Non-pigmented ciliary epithelial cell (primary cell): ENCODE measurements at places on chromosomes 5 and 9.
A peak's percentile ranks its signal among the peaks of the same experiment; 100 is the strongest.

DNA sequence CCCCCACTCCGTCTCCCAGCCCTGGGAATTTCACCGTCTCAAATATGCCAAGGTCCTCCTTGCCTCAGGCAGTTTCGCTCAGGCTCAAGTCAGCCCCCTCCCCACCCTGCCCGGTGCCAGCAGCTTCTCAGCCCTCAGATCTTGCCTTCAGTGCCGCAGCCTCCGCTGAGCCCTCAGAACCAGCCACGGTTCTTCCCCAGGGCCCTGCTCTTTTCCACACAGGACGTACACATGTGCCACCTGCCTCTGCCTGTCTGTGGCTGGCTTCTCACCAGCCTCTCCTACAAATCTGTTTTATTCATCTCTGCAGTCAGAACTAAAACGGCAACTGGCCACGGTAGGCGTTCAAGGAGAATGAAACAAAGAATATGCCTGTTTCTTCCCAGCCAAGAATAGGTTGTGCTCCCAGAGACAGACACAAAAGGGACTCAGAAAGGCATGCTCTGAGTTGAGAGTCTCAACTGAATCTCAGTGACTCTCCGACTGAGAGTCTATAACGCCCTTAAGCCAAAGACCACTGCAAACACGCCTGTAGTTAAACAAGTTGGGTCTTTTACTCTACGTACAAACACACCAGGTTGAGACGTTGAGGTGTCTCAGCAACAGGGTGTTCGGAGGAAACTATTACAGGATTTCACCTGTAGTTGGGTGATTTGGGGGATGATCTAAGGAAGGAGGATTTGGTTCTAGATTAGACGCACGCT, 10.6 kb upstream of the GRIN1 start:
- DNase-seq = no peak

- DNase-seq = no peak
These were observed 26.0 kb downstream of the SGTB start for GRCh38 chr5:65695896-65696295.

DNA sequence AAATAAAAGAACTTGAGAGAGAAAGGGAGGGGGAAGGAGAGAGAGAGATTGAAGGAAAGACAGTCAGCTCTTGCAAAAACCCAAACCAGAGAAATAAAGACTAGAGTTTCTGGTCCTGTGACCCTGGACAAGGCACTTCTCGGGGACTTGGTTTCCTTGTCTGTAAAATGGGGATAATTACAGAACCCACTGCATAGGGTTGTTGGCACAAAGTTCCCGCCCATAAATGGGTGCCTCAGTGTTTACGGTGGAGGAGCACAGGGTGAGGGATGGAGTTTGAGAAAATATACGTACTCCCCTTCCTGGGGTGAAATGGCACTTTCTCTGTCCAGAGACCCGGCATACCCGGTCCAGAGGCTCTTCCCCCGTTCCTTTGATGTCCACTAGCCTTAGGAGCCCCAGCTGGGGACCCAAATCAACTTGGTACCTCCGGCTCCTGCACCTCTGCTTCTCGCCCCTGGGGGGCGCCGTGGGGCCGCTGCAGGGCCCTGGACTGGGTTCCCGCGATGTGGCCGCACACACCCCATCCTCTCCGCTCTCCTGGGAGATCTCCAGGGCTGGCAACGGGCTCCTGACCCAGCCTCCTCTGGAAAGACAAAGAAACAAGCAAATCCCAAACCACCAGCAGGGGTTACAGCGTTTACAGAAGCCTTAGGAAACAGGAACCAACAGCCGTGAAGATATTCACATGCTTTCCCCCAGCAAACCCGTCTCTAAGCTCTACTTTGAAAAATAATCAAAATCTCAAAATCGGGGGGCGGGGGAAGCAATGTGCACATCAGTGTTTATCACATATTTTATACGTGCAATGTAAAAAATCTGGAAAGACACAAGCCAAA, 26.3 kb downstream of the PTGES start:
- no peak for DNase-seq

DNA sequence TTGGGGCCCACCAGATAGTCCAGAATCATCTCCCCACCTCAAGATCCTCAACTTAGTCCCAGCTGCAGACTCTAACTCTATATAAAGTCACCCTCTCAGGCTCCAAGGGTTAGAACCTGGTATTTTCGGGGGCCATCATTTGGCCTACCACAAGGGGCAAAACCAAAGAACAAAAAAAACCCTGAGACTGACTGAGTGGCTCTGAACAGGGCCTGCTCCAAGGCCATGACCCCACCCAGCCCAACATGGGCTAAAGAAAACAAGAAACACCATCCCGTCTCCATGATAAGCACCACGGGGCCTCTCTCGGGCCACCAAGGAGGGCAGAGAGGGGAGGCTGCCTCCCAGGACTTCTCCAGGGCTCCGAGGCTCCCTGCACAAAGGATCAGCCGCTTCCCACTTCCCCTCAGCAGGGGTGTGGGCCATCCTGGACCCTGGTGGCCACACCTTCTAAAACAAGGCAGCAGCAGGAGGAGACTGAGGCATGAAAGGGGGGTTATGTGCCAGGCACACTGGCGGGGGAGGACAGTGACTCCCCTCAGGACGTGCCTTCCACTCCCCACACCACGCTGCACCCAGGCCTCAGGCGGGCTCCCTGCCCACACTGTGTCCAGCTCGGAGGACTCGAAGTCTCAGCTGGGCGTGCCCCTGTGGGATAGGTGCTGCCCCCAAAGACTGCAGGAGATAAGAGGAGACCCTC, 51.5 kb downstream of the SEMA4D start:
- no peak for DNase-seq

DNA sequence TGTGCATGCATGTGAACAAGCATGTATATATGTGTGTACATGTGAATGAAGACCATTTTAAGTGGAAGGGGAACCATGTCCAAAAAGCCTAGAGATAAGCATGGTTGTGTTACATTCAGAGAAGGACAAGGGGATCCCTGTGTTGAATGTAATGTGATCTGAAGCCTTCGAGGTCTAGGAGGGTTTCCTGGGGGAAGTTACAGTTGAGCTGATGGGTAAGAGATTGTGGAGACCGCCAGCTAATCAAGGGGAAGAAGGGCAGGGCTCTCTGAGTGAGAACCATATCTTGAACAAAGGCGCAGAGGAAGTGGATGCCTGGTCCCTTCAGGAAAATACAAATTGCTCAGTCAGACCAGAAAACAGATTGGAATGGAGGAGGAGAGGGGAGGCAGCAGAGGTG, 45.5 kb upstream of the TNFSF15 start:
- DNase-seq = no peak

DNA sequence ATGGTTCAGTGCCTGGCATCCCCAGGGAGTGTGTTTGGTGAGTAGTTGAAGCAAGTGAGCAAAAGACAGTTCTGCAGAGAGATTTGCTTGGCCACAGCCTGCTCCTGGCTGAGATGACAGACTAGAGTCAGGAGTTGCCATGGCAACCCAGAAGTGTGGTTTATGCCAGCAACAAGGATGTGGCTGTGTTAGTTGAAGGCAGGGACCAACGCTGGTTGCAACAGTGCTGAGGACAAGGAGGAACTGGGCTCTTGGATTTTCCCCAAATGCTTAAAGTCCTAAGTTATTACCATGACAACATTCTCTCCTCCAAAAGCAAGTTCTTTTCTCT, 2.7 kb downstream of the NXNL2 start:
- DNase-seq = no peak

GRCh38 chr5:35473589-35473988, 144.1 kb upstream of the SPEF2 start:
- DNase-seq = no peak

- no peak for DNase-seq
These were observed 297.7 kb upstream of the CD180 start for GRCh38 chr5:67494186-67494855.

DNA sequence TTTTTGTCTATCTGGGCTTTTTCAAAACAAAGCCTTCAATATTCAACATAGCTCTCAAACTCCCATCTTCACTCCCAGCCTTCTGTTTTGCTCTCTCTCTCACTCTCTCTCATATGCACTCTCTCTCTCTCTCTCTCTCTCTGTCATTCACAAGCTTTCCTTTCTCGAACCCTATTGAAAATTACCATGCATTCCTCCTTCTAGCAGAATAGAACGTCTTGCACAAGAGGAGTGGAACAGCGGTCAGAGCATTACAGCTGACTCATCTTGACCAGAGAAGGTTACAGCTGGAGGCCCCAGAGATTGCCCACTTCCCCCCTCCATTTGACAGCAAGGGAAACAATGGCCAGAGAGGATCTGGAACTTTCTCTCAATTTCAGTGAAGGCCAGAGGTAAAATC, 51.0 kb upstream of the LIFR start:
- DNase-seq = peak; percentile 98

- DNase-seq = no peak
These were observed 80.1 kb downstream of the TRPC7 start for GRCh38 chr5:136285096-136285855.

DNA sequence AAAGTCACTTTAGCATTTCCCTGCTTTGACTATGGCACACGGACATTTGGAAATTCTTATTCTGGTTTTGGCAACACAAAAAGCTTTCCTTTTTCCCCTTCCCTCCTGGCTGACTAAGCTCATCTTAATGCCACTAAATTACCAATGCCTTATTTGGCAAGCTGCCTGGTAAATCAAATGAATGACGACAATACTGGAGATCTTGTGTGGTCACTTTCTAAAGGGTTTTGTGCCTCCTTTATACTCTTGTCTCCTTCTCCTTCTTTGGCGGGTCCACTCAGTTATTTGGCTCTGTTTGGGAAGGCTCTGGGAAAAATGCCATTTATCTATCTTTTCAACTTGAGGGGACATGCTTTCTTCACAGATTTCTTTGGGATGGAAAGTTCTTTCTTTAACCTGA, 34.9 kb downstream of the SH3GL2 start:
- DNase-seq = peak; percentile 42

DNA sequence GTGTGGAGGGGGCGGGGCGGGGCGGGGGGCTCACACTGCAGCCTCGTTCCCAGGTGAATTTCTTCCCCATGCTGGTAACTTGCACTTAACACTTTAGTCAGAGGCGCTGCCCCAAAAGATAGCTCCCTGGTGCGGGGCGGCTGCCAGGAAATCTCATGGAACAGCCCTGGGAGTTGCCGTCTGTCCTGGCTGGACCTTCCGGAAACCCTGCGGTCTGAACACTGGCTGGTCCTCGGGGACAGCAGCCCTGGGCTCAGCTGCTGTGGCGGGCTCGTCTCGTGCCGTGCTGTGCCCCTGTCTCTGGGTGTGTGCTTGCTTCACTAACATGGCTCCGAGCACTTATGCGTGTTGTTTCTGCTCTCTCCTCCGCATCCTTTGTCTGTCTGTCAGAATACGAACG, 25.8 kb downstream of the PTGES2 start:
- DNase-seq = no peak

DNA sequence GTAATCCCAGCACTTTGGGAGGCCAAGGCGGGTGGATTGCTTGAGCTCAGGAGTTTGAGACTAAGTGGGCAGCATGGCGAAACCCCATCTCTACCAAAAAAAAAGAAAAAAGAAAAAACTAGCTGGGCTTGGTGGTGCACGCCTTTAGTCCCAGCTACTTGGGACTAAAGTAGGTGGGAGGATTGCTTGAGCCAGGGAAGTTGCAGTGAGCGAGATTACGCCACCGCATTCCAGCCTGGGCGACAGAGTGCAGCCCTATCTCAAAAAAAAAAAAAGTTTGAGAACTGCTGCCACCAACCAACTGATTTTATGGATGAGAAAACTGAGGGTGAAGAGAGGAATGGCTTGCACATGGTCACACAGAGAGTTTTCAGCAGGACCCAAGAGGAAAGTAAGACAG, 175.1 kb downstream of the DOCK8 start:
- DNase-seq = no peak
